Stimulated activated CD8-positive, alpha-beta memory T cell treated with anti-CD3 and anti-CD28 coated beads, Interleukin-7, amount 100 ng/mL, for 24 hours (primary cell): ENCODE measurements at places on chromosomes 12 and 14.

DNA sequence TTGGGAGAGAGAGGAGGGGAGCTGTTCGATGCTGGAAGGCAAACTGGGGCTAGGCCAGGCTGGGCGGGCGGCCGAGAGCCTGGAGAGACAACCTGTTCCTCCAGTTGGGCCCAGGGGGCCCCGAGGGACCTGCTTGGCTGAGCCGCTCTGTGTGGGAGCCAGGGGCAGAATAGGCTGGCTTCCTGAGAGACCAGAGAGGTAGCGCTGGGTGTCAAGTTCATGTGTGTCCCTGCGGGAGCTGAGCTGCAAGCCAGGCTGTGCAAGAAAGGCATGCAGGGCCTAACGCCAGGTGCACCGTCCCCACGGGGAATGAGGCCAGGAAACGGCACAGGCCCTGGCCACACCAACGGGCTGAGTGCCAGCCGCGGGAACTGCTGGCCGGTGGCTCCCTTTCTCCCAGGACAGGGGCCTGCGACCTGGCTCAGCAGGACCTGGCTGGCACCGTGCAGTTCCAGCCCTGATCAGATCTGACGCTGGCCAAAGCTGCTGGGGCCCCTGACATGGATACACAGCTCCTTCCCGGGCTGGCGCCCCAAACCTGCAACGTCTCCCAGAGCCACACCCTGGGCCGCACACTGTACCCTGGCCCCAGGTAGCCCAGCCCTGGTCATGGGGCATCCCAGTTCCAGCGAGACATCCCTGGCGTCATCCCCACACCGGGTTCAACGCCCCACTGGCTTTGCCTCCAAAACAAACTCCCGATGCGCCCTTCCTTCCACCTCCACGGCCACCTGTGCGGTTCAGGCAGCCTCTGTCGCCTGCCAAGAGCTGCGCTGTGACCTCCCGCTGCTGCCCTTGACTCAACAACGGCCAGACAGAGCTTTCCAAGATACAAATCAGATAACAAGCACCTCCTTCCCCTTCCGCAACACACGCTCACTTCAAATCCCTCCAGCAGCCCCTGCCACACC, 65.0 kb downstream of the RFLNA start:
- no peak for DNase-seq

DNA sequence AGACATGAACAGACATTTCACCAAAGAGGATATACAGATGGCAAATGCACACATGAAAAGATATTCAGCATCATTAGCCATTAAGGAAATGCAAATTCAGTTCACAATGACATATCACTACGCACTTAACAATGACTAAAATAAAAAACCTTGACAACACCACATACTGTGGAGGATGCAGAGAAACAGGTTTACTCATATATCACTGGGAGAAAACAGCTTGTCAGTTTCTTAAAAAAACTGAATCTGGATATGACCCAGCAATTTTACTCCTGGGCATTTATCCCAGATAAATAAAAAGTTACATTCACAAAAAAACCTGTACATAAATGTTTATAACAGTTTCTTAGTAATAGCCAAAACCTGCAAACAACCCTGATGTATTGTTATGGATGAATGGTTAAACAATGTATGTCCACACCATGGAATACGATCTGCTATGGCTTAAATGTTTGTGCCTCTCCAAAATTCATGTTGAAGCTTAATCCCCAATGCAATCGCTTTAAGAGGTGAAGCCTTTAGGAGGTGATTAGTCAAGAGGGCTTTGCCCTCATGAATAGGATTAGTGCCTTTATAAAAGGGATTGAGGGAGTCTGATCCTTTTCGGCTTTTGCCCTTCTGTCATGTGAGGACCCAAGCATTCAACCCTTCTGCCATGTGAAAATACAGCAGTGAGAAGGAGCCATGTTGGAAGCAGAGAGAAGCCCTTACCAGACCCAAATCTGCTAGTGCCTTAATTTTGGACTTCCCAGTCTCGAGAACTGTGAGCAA, 36.0 kb upstream of the PPP4R3A start:
- DNase-seq = no peak

- DNase-seq = no peak
Observed at GRCh38 chr12:123286652-123287373, 15.2 kb upstream of the CDK2AP1 start.

GRCh38 chr12:130405332-130405731, 67.6 kb downstream of the PIWIL1 start:
- DNase-seq = no peak

GRCh38 chr12:123150744-123151456, at the start of gene PITPNM2:
PITPNM2 (minus strand) TSS chr12:123151090; CDS start chr12:123034590, 116,500 bp downstream.
- no peak for DNase-seq

DNA sequence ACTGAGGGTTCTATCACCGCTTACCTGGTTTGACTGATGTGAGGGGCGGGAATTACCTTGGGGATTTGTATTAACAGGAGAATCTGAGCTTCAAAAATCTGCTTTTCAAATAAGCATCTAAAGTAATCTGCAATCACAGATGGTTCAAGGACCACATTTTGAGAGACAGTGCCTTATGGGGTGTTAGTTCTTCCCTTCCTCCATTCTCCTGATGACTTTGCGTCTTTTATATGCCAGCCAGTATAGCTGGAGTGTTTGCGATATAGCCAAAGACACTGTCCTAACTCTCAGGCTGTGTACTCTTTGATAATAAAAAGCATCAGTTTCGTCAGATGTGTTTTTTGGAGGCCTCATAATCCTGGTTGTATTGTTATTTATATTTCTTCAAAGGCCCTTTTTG, 39.5 kb downstream of the PPHLN1 start:
- no peak for DNase-seq

- DNase-seq = no peak
Observed at GRCh38 chr14:89252887-89253532, 164.0 kb downstream of the FOXN3 start.

GRCh38 chr12:123468786-123469185, 10.8 kb downstream of the SNRNP35 start:
- DNase-seq = no peak

- DNase-seq = no peak
Observed at GRCh38 chr14:76073717-76074116, 78.0 kb upstream of the GPATCH2L start.

DNA sequence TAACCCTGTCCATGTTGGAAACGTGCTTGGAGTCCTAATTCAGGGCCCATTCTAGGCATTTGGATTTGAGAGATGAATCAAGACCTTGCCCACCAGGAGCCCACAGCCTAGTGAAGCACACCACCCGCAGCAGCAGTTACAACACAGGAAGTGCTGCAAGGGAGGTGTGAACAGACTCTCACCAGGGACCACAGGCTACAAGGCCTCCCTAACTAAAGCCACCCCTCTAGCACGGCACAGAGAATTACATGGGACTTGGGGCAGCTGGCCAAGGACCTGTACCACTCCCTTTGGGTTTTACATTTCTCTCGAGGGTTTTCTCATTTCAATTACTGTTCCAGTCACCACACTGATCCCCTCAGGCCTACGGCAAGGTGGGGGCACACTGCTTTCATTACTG, 49.5 kb upstream of the FOXN3 start:
- peak; percentile 26 for DNase-seq

GRCh38 chr12:89475203-89475990, 49.2 kb downstream of the GALNT4 start:
- no peak for DNase-seq
